ENCODE measurements at places on chromosomes 1 and 21. TPM values are rescaled to one million over a fixed set of nuclear protein-coding genes. Genes with fewer than 3 reads are reported as not detected.
A peak's percentile ranks its signal among the peaks of the same experiment; 100 is the strongest.

DNA sequence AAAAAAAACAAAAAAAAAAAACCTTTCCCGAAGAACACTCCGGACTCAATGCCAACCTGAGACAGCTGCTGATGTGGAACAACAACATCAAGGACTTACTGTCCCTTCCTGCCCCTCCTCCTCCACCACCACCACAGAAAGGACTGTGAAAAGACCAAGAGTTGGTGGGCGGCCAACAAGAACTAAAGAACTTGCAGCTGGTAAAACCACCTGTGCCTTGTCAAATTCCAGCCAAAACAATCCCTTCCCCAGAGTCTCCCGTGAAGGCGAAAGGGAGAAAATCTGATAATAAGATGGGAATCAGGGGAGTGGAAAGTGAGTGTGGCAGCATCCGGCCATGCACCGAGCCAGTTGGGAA is 88.9 kb downstream of the PROX1 start:
- DNase-seq: no peak

GRCh38 chr1:94039514-94039870 is 81.5 kb downstream of the ABCA4 start:
- peak; percentile 68 for DNase-seq

The RSPO1 gene
- total RNA-seq: not detected

DNA sequence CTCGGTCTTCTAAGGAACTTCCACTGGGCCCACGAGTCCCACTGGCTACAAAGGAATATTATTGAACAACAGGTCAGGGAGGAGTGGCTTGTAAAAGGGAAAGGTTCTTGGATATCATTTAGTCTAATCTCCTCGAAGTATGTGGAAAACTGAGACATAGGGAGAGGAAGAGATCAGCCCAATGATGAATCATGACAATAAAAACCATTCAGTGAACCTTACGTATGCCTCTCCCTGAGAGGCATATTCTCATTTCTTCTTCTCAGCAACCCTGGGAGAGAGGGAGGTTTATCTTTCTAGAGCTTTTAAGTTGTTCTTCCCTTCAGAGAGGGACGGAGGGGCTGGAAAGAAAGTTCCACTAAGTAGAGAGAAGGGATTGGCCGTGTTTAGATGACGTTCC is 5.3 kb upstream of the MOB3C start:
- no peak for DNase-seq

The UBL4B gene
- not detected for total RNA-seq

- no peak for DNase-seq
Measured at GRCh38 chr1:62117018-62117750, 77.5 kb upstream of the L1TD1 start.

DNA sequence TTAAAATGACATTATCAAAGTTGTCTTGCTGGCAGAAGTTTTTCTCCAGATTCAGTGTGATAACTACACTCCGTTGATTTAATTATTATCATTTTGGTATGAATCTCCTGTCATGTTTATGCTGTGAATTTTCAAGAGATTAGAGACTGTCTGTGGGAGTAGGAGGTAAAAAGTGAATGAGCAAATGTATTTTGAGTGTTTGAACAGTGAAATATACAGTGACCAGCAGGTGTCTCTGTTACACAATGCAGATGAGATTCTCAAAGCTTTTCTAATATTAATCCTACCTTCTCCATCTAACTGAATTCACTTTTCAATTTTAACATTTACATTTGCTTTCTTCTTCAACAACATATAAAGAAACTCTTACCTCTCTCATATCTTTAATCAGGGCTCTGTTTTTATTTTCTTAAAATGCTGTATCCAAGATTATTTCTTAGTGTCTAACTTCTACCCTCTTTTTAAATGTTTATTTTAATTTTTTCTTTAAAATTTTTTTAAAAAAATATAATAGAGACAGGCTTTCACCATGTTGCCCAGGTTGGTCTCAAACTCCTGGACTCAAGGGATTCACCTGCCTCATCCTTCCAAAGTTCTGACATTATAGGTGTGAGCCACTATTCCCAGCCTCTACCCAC is 20.9 kb upstream of the HSPA13 start:
- no peak for DNase-seq

GRCh38 chr1:14728516-14728915 is 130.0 kb downstream of the KAZN start:
- no peak for DNase-seq

GRCh38 chr1:235015291-235015985 is 113.2 kb downstream of the TOMM20 start:
- DNase-seq: no peak

- no peak for DNase-seq
Measured at GRCh38 chr1:27413004-27413403, 20.6 kb downstream of the GPR3 start.

The GNG12 gene
- total RNA-seq: 35.1 TPM

DNA sequence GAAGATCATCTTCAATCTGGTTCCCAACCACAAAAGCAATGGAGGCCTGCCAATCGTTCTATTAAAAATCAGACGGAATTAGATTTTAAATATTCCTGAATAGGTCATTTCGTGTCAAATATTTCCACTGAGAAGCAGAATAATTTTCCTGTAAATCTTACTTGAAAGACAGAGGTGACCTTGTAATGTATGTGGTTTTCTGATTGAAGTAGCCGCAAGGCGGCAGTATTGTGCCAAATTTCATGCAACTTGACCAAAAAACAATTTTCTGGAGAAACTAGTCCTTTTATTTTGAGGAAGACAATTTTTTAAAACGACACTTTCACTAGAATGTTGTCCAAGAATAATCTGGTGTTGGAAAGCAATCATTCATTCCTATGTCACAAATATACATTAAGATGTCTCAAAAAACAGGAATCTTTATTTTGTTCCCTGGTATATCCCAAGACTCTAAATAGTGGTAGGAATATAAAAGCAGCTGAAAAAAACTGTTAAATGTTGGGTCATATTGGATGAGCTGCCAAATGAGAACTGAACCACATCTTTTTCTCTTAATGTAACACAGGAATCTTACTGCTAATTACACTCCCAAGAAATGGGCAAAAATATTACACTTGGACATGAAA is 33.6 kb downstream of the SPAG17 start:
- no peak for DNase-seq

DNA sequence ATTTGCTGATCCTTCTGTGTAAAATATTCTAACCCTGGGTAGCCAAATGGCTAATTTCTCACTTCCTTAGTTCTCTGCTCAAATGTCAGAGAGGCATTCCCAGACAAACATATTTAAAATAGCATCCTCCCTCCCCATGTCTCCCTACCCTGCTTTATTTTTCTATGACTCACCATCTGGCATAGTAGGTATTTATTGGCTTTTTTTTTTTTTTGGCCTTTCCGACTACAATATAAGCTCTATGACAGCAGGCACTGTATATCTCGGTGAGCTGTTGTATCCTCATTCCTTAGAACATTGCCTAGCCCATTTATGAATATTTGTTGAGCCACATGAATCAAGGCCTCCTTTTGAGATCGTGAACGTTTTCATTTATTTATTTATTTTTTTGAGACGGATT is 1.5 kb upstream of the NEK7 start:
- DNase-seq: no peak

The ORC1 gene
- 0.11 TPM for total RNA-seq

GRCh38 chr1:230084408-230085177 is 17.6 kb downstream of the GALNT2 start:
- no peak for DNase-seq

DNA sequence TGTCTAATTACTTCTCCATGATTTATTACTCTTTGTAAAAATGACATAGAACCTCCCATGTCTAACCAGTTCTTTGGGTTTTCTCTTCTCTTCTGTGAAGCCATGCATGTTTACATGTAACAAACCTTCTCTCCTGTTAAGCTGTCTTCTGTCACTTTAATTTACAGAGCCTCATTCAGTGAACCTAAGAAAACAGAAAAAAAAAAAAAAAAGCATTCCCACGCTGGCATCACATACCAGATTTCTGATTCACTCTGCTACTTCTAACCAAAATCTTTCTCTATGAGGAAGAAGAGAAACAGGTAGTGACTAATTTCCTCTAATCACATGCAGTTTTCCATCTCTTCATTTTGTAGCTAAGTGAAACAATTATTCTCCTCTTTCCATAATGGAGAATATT is 141.4 kb upstream of the CXADR start:
- no peak for DNase-seq

DNA sequence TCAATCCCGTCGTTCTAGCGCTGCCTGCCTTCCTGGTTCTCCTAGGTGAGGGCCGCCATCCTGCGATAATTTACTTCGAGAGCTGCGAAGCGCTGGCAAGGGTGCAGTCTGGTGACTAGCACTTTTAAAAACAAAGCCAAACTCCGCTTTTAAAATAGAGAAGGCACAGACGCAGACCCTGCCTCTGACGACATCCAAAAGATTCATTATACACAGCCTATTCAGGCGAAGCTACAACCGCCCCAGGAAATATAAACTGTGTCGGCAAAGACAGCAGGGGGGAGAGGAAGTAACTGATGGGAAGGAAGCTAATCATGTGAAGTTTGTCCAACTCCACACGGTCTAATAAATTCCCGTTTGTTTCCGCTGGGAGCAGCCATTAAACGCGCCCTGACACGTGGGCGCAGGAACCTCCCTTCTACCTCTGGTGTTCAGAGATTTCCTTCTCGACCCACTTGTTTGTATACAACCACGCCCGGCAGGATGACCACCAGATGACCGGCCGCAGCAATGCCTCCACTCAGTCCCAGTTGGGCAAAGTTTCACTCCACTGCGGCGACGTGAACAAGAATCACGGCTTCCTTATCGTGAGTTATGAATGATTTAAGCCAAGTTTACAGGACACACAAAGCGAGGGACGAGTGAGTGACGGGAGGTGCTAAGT is 1.3 kb downstream of the GNG12 start:
- peak; percentile 43 for DNase-seq

DNA sequence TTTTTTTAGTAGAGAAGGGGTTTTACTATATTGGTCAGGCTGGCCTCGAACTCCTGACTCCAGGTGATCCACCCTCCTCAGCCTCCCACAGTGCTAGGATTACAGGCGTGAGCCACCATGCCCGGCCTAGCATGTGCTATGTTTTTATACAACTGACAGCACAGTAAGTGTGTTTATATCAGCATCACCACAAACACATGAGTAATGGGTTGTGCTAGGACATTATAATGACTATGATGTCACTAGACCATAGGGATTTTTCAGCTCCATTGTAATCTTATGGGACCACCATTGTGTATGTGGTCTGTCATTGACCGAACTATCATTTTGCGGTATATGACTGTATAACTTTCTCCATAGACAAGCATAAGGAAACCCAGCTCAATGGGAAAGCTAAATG is 6.3 kb downstream of the LEFTY2 start:
- no peak for DNase-seq

The EPS15 gene
- total RNA-seq: 64.5 TPM

DNA sequence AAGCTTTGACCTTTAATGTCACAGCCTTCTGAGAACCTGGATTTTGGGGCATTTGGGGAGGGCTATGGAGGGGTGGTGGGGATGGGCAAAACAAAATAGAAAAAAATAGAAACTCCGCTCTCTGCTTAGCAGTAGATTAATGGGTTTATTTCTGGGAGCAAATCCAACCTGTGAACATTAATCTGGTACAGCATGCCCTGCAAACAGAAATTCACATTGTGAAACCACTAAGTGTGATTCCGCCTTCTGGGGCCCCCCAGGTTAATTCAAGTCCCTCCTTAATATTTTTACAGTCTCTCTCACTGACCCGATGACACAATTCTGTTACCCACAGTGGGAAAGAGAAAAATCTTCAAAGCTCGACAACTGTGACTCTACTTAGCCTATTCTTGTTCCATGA is 76.4 kb downstream of the TIAM1 start:
- DNase-seq: no peak

DNA sequence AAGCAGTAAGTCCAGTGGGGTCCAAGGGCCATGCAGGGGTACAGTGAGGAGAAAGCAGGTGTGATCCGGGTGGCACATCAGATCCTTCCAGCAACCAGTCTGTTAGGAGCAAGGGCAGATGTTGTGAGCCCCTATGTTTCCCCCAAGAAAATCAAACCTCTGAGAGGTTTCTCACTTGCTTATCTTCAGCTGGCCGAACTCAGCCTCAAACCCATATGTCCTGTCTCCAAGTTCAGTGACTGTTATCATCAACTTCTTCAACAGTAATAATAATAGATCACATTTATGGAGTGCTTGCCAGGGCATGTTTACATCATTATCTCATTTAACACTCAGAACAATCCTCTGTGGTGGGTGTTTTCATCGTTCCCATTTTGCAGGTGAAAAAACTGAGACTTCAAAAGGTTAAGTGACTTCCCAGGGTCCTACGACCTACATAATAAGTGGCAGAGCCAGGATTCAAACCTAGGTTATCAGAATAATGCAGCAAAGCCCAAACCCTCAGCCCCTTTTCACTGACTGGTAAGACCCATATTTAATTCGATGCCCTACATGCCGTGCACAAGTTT is 3.3 kb downstream of the CAPN2 start:
- no peak for DNase-seq

- DNase-seq: no peak
Measured at GRCh38 chr21:38570596-38570995, 72.3 kb upstream of the ERG start.

DNA sequence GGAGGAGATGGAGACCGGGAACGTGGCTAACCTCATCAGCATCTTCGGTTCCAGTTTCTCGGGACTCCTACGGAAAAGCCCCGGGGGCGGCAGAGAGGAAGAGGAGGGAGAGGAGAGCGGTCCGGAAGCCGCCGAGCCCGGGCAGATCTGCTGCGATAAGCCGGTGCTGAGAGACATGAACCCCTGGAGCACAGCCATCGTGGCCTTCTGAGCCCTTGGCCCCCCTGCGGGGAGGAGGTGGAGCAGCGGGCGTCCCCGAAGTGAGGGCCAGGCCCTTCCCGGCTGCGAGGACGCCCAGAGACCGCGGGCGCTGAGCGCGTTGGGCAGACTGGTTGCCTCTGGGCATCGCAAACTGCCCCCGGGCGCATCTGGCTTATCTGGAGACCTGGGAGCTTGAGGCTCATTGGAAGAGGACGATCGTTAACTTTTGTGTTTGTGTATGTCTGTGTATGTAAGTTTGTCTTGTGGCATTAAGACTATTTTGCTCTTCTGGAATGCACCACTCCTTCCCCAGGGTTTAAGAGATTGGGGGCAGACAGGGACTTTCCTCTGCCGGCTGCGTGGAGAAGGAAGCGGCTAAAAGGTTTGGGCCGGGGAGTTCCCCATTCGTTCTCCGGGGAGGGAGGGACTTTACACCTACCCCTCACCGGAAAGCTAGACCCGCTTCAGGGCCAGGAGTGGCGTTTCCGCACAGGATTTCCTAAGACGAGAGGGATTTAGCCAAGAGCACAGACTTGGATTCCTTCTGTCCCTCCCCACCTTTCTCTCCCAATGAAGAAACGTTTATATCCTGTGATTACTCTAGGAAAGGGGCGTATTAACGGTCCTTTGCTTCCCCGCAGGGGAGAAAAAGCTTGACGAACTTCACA is 1.4 kb downstream of the IER5 start:
- DNase-seq: peak; percentile 72
